ENCODE measurements at places on chromosomes 13 and 19.

DNA sequence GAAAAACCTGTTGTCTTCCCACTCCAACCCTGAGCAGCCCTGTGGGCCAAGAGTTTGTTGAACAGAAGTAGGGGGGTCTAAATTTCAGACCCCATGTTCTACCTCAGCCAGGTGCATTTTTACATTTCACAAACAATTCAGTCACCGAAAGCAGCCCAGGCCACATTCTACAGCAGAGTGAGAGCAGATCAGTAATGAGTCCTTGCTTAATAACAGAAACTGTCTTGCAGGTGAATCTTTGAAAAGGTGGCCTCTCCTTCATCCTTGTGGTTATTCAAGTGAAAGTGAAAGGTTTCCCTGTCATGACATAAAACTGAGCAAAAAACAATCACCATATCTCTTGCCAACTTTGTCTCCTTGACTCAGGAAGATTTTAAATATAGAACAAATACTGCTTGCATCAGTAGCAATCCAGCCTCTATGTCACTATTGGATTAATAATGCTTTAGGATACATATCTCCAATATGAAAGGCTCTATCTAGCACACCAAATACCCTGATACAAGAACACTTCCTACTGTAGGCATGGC is 670.2 kb downstream of the DIAPH3 start:
- no peak for DNase-seq

- no peak for DNase-seq
Observed at GRCh38 chr19:19871932-19872331, 6.2 kb downstream of the ZNF253 start.

DNA sequence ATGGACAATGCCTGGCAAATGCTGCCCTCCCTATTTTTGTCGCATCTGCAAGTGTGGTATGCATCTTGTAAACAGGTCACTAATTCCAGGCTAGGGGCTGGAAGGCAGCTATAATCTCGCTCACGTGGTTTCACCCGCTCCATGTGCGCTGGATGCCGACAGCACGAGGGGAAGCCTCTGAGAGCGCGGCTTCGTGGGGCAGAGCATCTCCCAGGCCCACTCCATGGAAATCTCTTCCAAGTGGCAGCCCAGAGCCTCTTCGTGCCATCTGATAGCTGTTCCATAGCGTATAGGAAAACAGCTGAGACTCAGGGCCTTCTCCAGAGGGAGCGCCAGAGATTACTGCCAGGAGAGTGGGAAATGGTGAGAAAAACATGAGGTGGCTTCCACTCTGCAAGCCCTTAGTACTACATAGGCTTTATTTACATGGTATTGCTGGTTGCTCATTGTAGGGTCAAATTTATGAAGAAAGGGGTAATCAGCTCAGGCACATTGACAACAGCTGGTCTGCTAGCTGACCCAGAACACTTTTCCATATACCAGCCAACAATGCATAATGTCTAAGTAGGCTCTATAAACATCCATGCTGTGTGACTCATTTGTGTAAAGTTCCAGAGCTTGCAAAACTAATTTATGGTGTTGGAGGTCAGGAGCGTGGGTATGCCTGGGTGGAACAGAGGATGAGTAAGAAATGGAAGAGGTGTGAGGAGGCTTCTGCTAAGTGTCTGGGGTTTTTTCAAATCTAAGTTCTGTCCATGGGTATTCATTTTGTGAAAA is 165.2 kb downstream of the SHISA2 start:
- DNase-seq, result no peak

DNA sequence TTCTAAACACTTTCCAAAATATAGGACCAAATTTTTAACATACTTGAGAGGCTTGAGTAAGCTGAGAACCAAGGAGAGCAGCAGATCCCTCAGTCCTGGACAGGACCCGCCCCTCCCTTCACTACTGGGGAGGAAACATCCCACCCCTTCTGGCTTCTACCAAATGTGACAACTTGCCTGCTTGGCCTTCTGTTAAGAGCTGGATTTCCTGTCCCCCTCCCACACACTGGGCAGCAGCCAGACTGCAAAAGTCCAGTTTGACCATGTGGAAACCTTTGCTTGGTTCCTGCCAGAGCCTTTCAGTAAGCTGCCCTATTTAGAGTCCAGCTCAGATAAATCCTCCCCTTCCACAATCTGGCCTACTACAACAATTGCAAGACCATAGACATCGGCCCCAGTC is 84.3 kb downstream of the FGF14 start:
- DNase-seq, result no peak

- DNase-seq, result no peak
Observed at GRCh38 chr19:44603201-44603945, 10.0 kb upstream of the IGSF23 start.
